Naive B cell (primary cell): ENCODE measurements at places on chromosomes 3 and 15.

DNA sequence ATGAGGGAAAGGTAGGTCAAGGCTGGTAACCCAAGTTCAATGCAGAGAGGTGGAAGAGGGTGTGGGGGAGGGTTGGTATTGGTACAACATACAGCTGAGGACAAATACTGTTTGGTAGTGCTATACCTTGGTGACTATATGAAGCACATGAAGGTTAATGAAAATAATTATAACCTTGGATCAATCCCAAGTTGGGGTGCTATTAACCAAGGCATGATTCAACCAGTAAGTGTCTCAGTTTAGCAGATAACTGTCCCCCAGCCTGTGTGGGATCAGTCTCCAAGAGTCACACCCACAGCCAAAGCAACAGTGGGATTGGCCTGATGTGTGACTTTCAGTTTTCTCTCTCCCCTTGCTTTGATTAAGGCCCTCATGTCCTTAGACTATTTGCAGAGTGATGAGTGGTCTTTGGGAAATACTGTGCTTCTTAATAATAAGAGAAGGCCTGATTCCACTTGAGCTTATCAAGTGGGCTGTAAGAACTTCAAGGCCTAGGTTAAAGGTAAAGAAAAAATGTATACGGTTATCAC lies 80.8 kb downstream of the EOMES start:
- DNase-seq = no peak

DNA sequence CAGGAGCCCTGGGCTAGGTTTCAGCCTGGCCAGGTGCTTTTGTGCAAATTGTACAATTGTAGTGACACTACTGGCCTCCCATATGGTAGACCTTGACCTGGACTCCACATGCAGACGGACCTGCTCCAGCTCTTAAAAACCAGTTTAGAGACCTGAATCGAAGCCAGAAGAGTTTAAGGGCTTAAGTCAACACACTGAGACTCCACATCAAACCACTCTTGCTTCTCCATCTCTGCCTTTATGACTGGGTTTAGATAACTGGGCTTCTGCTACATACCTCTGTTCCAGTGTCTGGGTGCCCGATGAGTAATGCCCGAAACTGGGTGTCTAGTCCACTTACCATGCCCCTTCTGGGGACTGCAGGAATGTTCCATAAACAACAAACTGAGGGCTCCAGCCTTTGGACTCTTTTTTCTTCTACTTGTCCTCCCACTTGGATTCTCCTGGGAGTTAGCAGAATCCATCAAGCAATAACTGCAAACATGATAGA lies 32.8 kb downstream of the TMEM212 start:
- DNase-seq = no peak

DNA sequence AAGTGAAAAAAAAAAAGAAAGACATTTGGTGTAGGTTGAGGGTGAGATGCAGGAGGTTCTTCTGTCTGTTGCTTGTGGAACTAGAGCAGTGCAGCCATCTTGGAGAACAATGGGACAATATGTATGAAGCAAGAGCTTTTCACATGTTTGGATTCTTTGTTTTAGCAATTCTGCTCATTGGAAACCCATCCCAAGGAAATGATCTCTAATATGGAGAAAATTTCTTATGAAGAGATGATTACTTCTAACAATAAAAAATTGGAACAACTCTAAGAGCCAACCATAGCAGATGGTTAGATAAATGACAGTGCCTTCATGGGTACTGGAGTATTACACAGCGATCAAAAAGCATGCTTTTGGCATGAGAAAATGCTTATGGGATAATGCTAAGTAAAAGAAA lies 56.3 kb downstream of the RASGRF1 start:
- DNase-seq = no peak

GRCh38 chr3:21750080-21750696 lies 822 bp downstream of the ZNF385D start:
- DNase-seq = no peak

DNA sequence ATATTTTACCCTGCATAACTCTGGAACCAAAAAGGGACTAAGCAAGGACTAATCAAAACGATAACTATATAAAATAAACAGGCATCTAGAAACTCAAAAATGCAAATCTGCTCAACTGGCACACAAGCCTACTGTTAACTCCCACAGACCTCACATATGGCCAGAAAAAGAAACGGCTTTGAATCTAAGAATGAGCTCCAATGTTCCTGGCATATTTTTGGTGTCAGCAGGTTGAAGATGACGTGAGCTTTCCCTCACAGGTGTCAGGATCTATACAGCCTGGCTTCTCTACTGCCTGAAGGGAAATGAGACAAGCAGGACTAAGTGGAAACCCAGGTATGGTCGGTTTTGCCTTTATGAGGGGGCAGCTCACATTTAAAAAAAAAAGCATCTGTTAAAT lies 120.1 kb upstream of the SPATA12 start:
- no peak for DNase-seq

GRCh38 chr15:71219645-71220044 lies 104.4 kb downstream of the THSD4 start:
- no peak for DNase-seq

DNA sequence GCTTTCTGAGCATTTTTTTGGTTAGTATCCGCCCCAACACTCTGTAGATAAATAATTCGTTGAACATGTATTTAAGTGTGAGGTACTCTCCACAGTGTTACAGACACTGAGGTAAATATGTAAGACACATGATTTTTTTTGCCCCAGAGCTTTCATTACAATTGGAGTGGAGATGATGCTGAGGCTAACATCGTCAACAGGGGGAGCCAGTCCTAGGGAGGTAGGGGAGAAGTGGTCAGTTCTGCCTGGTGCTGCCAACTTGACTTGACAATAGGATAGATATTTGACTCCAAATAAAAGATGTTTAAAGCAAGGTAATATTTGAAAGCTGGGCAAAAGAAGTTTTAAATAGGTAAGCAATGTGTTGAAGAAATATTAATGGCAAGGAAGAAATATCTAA lies 295.7 kb downstream of the UNC13C start:
- DNase-seq = no peak
